ENCODE measurements at places on chromosomes 3 and 15. TPM values are rescaled to one million over a fixed set of nuclear protein-coding genes. Genes with fewer than 3 reads are reported as not detected.

- no peak for DNase-seq
- H3K27ac ChIP-seq: no peak overlapping the region
- H3K4me3 ChIP-seq: no peak overlapping the region
- H3K27me3 ChIP-seq: no peaks in the 10 kb centered on the region
- H3K4me1 ChIP-seq: peaks cover 15% of the 10 kb centered on the region
- H3K36me3 ChIP-seq: no peaks in the 10 kb centered on the region
These were observed 11.3 kb downstream of the SEMA4B start for GRCh38 chr15:90212221-90213098.

DNA sequence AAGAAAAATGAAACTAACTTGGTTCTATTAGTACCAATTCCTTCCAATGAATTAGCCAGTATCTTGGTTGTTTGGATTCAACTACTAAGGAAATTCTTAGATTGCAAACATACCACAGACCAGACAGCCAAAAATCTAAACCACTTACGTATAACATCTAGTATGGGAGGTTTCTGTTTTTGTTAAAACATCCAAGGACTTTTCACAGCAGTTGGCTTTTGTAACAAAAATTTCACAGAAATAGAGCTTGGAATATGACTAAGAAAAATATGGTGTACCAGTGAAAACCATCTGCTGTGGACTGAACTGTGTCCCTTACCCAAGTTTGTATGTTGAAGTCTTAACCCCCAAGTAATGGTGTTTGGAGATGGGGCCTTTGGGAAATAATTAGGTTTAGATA is 199.2 kb downstream of the OTOL1 start:
- H3K27ac ChIP-seq: no peak overlapping the region
- no peak overlapping the region for H3K4me3 ChIP-seq
- no peaks in the 10 kb centered on the region for H3K4me1 ChIP-seq
- no peak for DNase-seq
- H3K36me3 ChIP-seq: no peaks in the 10 kb centered on the region
- H3K27me3 ChIP-seq: no peaks in the 10 kb centered on the region

- no peak overlapping the region for H3K27ac ChIP-seq
- H3K36me3 ChIP-seq: peaks cover 3% of the 10 kb centered on the region
- no peaks in the 10 kb centered on the region for H3K27me3 ChIP-seq
- H3K4me1 ChIP-seq: peaks cover 2% of the 10 kb centered on the region
- H3K4me3 ChIP-seq: no peak overlapping the region
These were observed 154.1 kb downstream of the FNDC3B start for GRCh38 chr3:172193436-172193835.

SAMD7 gene
- total RNA-seq: not detected

DNA sequence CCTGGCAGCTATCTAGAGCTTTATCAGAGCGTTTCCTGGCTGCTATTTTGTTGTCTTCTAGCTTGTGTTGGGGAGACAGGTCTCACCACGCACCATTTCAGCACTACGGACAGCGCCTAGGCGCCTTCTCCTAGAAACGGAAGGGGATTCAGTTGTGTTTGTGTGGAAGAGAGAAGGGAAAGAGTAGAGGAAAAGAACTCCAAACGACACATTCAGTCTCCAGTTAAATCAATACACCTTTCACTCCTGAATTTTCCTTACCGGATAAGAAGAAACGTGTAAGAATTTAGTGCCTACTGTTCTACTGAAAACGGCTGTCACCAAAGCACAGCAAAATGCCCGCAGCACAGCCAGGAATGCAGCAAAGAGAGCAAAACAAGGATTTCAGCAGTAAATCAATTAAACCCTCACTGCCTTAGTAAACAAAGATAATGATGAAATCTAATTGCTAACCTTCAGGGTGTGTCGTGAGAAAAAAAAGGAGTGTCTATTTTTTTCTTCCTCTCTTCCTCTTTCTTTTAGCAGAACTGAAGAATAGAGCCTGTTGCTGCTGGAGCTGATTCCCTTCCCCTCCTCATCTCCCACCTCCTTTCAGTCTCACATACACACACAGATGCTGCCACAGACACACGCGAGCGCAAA is 412 bp upstream of the CTXN2 start:
- H3K4me1 ChIP-seq: peaks cover 4% of the 10 kb centered on the region
- peak; percentile 56 for DNase-seq
- H3K27me3 ChIP-seq: peaks cover 34% of the 10 kb centered on the region

- H3K27me3 ChIP-seq: no peaks in the 10 kb centered on the region
- no peak overlapping the region for H3K4me3 ChIP-seq
- no peak overlapping the region for H3K27ac ChIP-seq
- no peaks in the 10 kb centered on the region for H3K36me3 ChIP-seq
These were observed 376.4 kb downstream of the CTNNB1 start for GRCh38 chr3:41575724-41576123.

Measured in activated CD8-positive, alpha-beta T cell treated with anti-CD3 and anti-CD28 coated beads for 36 hours (primary cell).